ENCODE measurements at places on chromosomes 2 and 18.

DNA sequence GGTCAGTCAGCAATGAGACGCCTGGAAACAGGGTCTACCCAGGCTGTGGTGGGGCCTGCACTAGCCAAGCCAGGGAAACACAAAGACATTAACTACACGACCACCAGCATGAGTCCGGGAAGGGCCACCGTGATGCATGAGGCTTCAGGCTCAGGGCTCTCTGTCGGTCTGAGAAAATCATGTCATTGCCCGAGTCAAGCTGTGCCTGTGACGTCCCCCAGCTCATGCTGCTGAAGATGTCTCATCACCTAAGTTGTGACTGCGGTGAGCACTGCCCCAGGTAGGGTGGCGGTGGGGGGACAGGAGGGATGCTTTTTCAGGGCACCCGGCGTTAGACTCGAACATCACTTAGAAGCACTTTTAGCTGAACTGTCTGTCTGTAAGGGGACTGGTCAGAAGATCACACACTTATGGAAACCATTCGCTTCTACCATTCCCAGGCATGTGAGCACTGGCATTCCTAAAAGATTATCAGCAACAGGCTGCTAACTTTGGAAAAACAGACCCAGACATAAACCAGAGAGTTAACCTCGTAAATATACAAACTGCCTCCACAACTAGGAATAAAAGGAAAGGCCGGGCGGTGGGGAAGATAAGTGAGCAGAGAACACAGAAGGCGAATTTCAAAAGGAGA lies 234.5 kb downstream of the HDAC4 start:
- no peak for DNase-seq

- no peak for DNase-seq
Observed at GRCh38 chr2:185628985-185629384, 109.6 kb upstream of the FSIP2 start.

DNA sequence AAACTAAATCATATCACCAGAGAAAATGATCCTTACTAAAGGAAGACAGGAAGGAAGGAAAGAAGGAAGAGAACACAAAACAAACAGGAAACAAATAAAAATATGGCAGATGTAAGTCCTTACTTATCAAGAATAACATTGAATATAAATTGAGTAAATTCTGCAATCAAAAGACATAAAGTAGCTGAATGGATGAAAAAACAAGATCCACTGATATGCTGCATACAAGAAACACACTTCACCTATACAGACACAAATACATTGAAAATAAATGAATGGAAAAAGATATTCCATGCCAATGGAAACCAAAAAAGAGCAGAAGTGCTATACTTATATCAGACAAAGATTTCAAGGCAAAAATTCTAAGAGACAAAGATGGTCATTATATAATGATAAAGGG lies 18.0 kb upstream of the SRD5A2 start:
- no peak for DNase-seq

DNA sequence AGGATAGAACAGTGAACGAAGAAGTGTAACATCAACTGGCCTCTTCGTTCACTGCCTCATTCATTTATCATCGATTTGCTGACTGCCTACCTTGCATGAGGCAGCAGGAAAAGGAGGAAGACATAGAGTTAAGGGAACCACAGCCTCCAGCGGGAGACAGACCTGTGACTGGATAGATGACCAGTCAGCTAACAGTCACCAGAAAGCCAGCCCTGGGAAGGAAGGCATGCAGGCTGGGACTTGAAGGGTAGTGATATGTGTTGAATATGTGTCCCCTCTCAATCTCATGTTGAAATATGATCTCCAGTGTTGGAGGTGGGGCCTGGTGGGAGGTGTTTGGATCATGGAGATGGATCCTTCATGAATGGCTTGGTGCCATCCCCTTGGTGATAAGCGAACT lies 58.3 kb downstream of the CTIF start:
- no peak for DNase-seq
